COLO829 (cell line): ENCODE measurements at places on chromosomes 5 and 9.

GRCh38 chr5:175047048-175047447 is 322.7 kb downstream of the MSX2 start:
- no peak for DNase-seq

DNA sequence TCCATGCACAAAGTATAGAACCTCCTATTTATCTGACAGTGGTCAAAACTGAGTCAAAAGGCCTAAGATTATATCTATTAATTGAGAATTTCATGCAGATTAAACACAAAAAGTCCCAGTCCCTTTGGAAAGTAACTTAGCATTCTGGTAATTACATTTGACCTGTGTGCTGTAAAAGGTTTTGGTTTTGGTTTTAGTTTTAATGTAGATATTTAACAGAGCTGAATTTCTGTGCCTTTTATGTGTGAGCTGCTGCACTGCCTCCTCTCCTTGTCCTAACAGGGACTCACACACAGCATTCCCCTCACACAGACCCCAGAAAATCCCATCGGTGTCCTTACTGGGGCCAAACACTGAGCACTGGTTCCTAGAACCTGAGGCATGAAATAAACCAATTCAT is 31.0 kb upstream of the FSD1L start:
- DNase-seq, result no peak

GRCh38 chr5:38678076-38678475 is 121.6 kb upstream of the LIFR start:
- no peak for DNase-seq

GRCh38 chr9:106675780-106676179 is 187.2 kb upstream of the ZNF462 start:
- DNase-seq, result no peak

- no peak for DNase-seq
Measured at GRCh38 chr5:466661-467310, 23.8 kb downstream of the EXOC3 start.

DNA sequence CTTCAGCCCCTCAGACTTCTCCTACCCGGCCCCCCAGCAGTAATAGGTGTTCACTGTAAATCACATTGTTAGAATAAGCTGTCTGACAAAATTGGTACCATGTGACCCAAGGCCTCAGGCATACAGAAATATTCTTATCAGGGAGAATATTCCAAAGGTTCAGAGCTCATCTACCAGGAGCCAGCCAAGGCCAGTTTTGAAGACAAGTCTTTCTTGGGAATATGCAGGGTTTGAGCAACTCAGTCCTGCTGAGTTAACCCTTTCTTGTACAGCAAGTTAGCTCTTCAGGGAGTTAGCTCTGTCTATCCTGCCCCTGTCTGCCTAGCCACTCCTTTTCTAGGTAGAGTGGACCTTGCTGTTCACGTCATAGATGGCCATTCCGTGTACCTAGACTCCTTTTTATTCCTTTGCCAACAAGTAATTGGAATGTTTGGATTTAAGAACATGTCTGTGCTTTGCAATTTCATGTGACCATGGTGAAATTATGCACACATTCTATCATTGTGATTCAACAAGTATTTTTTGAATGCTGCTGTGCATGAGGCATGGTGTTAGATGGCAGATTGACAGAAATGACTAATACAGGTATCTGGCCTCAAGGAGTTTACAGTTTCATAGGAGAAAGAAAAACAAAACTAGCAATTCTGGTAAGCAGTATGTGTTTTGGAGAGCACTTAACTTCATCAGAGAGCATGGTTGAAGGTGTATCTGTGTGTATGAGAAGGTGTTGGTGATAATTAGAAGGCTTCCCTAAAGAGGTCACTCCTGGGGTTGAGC is 22.6 kb downstream of the TGFBR1 start:
- DNase-seq, result no peak

DNA sequence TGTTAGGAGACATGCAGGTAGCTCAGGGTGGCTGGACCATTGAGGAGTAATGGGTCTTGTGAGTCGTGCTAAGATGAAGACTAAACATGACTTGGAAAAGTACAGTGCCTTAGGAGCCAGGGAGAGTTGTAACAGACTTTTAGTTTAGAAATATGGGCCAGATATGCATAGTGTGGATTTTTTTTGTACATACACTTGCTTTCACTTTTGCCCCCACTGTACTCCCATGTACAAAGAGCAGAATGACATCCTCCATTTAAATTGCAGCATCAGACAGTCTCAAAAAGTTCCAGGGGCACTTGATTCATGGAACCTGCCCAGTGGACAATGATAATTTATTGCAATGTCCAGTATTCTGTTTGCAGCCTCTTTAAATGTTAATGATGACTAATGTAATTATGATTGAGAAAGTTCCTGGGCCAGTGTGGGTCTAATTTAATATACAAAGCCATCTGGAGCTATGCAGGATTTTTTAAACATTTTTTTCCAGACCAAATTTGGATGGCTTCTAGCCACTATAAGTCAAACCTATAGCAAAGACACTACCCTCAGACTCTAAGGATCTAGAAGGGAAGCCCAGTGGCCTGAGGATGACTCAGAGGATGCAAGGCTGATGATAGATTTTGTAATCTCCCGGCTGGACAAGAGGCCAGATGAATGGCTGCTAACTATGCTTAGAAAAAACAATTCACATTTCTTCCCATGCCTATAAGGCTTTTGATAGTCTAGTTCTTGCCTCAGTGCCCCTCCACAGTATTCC is 80.1 kb downstream of the TRPC7 start:
- DNase-seq, result no peak

DNA sequence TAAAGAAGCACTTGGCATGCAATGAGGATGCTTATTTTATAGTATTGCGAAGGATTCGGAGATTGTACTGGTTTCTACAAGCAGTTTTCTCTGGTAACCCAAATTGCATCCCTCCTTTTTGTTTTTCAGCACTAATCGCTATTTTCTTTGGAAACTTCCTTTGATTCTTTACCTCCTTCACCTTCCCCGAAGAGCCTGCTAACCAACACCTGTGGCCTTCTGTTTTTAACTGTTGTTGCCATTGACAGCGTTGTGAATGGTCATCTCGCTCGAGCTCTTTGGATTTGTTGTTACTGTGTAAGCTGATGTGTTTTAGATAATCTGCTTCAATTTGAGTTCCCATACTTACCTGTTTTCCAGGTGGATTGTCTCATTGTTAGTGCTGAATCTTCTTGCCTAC is 1.1 kb downstream of the CNOT6 start:
- no peak for DNase-seq

GRCh38 chr5:173056783-173057061 is 570 bp downstream of the CREBRF start:
- peak; percentile 13 for DNase-seq

GRCh38 chr5:148029131-148029530 is 34.6 kb upstream of the SPINK5 start:
- DNase-seq, result no peak

- DNase-seq, result no peak
Measured at GRCh38 chr5:114308017-114308416, 53.9 kb upstream of the KCNN2 start.

- DNase-seq, result no peak
Measured at GRCh38 chr5:144880513-144880912, 709.8 kb downstream of the KCTD16 start.

GRCh38 chr9:88418715-88419540 is 30.7 kb downstream of the SPIN1 start:
- no peak for DNase-seq

- DNase-seq, result no peak
Measured at GRCh38 chr5:143585970-143586369, 182.5 kb upstream of the NR3C1 start.

DNA sequence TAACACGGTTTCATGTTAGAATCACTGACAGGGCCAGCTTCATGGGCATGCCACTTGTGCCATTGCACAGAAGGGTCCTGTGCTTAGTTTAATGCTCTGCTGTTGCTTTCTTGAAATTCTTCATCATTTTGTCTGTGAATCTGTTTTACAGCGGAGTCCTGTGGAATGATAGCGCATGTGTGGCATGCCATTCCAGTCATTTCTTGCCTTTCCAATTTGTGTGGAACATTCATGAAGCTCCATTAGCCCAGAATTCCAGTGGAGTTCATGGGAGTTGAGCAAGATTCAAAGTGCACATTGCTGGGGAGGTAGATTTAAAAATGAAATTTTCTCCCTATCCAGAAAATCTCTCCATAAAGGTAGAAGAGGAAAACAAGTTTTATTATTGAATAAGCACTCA is 43.4 kb upstream of the NREP start:
- DNase-seq, result no peak

DNA sequence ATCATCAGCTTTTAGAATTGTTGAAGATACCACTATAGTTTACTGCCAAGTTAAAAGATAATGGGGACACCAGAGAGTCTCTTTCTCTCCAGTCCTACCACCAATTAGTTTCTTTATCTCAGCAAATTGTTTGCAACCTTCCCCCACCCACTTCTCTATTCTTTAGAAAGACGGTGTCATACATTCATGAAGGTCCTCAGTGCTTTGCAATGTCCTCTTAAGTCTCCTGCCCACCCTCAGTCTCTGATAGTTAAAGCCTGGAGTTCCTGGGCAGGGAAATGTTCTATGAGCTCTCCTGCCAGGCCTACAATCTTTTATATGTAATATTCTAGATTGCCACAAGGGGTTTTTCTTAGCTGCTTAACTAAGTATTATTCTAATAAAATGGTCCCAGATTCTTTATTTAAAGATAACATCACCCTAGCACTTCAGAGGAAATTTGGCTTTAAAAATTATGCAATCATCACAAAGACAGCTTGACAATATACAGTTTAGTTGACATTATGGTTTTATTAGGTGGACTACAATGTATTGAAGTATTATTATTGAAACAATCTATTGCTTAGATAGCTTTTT is 509.2 kb downstream of the CSNK1G3 start:
- DNase-seq, result no peak

DNA sequence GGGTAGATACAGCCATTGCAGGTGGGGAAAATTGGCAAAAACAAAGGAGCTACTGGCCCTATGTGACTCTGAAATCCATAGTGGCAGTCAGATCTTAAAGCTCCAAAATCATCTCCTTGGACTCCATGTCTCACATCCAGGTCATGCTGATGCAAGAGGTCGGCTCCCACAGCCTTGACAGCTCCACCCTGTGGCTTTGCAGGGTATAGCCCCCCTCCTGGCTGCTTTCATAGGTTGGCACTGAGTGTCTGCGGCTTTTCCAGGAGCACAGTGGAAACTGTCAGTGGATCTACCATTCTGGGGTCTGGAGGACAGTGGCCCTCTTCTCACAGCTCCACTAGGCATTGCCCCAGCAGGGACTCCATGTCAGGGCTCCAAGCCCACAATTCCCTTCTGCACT is 1190.1 kb downstream of the CDH12 start:
- DNase-seq, result no peak

- no peak for DNase-seq
Measured at GRCh38 chr5:73979321-73979720, 353.3 kb downstream of the ARHGEF28 start.

DNA sequence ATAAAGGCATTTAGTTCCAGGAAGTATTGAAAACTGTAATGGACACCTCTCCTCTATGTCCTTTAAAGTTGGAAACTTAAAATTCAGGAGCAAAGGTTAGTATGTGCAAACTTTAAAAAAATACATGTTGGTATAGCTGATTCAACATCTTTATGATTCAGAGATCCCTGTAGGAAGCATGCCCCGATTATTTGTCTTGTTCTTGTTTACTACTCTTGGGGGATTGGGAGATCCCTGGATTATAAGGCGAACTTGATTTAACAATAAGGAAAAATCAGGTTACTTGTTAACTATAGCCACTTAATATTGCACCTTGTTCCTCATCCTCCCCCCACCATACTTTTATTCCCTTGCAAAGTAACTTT is 1.7 kb downstream of the F2RL1 start:
- DNase-seq, result no peak

DNA sequence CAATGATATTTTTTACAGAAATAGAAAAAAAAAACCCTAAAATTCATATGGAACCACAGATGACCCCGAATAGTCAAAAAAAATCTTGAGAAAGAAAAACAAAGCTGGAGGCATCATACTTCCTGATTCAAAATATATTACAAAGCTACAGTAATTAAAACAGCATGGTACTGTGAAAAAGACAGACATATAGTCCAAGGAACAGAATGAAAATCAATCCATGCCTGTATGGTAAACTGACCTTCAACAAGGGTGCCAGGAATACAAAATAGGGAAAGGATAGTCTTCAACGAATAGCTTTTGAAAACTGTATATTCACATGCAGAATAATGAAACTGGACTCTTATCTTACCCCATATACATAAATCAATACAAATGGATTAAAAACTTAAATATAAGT is 307.5 kb downstream of the MCTP1 start:
- DNase-seq, result no peak

DNA sequence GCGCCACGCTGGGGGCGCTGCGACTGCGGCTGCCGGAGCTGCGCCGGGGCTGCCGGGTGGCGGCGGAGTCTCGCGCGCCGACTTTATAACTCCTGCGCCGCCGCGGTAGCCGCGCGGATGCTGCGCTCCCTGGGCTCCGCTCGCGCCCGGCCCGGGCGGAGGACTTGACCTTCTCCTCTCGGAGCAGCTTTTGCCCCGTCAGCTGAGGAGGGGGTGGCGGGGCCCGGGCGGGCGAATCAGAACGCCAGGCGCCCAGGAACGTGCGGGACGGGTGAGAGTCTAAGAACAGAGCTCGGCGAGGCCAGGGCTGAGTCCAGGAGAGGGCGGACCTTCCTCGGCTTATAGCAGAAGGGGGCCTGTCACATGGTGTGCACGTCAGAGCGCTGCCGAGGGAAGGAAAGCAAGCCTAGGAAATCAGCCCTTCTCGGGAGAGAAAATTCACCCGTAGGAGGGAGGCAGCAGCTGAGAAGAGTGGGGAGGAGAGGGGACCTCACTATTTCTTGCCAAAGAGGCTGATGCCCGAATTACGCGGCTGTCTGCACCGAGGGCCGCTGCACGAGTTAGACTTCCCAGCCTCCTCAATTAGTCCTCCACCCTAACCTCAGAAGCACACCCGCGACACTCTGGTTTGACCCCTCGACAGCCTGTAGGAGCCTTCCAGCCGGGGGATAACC is at the start of gene FOXD1:
Gene FOXD1 (minus strand): TSS at position 315 of the 674 bp plus-strand sequence. CDS start 415 bp downstream, outside the sequence.
- peak; percentile 16 for DNase-seq

GRCh38 chr9:73080110-73080694 is 71.5 kb upstream of the ANXA1 start:
- no peak for DNase-seq

GRCh38 chr5:154058055-154059038 is 19.6 kb downstream of the MFAP3 start:
- DNase-seq, result no peak

GRCh38 chr5:61538722-61539501 is 206.9 kb downstream of the ZSWIM6 start:
- no peak for DNase-seq

DNA sequence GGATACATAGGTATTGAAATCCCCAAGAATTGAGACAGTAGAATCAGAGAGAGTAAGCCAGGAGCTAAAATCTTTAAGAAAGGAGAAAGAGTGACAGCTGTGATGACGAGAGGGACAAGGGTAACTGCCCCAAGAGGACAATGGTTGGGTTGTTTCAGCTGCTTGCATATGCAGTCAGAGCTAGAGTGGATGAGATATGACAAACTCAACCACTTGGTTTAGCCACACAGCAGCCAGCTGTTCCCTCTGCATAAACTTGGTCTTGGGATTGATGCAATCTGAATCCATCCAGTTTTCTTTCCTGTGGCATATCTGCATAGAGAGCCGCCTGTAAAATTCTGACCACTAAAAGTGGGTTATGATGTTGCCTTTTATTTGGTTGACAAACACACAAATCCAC is 100.7 kb downstream of the ZNF622 start:
- DNase-seq, result no peak
